ENCODE measurements at places on chromosomes 13 and 19.
A peak's percentile ranks its signal among the peaks of the same experiment; 100 is the strongest.

DNA sequence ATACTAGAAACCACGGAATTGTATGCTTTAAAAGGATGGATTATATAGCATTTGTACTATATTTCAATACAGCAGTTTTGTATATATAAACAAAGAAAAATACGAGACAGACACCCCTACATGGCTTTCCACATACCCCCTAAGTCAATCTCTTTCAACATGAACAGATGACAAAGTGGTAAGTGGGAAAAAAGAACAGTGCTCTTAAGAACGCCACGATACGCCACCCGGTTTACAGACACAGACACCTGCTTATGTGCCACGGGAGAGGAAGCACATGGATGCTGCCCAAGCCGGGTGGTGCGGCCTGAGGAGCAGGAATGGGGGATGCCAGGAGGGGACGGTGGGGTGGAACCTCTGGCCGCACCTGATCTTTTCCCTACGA lies 8.1 kb downstream of the CAPS start:
- no peak for DNase-seq

DNA sequence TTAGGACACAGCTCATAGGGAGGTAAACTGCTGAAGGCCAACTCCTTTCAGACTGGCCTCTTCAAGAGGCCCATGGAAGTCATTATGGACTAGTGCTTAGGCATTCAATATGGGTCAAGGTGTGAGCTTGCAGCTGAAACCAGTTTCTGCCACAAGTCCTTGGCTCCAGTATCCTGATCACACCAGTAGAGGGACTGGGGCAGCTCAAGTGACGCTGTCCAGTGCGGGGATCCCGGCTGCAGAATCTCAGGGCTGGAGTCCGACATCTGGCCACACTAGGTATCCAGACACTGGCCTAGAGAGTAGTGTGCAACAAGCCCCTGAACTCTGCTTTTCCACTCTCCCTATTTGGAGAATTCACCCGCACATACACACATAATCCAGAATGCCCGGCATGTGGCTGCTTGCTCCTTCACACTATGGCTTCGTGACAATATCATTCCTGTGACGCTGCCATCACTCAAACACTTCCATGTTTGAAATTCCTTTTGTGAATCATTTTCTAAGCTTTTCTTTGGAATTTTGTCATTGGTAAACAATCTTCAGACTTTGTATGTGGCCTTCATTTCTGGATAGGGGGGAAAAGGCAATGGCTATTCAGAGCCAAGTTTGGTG lies 425.1 kb downstream of the EFNB2 start:
- DNase-seq: no peak

- peak; percentile 19 for DNase-seq
Measured at GRCh38 chr13:35857769-35858168, 273.4 kb downstream of the DCLK1 start.

GRCh38 chr19:371501-372168 lies 27.0 kb upstream of the MIER2 start:
- DNase-seq: no peak

DNA sequence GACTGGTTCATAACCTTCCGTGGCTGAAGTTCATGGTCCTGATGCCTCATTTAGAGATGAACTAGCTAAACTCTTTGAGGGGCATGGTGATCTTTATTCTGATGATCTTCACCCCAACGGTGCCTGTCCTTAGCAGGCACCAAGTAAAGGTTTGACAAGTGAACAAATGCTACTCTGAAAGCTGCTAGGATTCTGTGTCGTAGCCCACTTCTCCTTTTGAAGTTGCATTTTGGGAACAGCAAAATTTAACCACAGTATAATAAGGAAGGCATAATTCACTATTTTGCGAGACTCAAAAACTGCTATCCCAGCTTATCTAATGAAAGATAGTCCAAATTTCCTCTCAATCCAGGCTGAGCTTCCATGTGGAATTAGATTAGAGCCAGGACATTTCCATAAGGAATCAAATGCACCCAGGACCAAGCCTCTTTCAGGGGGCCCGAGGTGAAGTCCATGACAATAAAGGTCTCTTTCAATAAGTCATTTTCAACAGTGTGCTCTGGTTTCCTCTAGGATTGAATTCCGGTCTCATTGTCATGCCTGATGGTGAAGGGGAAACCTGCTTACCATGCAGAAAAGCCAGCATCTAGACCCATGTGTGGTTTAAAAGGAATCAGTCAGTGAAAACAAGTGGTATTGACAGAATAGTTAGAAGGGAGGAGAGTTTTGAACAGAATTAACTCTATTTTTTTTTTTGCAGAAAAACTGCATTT lies 23.1 kb downstream of the SIAH3 start:
- DNase-seq: no peak

DNA sequence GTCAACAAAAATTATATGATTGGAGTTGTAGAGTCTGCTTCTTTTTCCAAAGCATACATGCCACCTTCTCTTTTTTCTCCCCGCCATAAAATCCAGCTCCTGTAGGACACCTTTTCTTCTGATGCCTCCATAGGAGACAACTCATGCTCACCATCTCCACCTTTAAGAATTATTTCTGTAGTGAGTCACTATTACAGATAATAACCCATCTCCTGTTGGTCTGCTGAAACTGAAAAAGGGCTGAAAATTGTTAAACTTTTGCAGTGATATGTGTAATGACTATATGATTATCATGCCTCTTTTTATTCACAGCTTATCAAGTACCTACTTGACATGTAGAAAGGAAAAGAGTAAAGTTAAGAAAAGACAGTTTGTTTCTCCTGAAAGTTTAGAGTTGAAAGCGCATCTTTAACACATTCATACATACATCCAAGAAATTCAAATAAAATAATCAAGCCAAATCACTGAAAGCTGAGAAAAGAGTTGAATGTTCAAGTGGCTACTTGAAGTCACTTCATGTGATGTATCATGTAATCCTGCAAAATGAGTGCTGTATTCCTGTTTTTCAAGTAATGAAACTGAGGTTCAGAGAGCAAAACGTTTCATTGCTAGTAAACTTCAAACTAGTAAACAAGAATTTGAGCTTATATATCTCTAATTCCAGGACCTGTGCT lies 35.5 kb upstream of the LPAR6 start:
- DNase-seq: no peak

- no peak for DNase-seq
Measured at GRCh38 chr13:82729401-82729800, 1152.9 kb downstream of the SLITRK1 start.

- DNase-seq: no peak
Measured at GRCh38 chr13:102280366-102280765, 121.5 kb downstream of the FGF14 start.

GRCh38 chr13:91216928-91217700 lies 130.4 kb upstream of the MIR17HG start:
- DNase-seq: no peak

GRCh38 chr19:56946159-56946558 lies 105.6 kb upstream of the PEG3 start:
- no peak for DNase-seq

DNA sequence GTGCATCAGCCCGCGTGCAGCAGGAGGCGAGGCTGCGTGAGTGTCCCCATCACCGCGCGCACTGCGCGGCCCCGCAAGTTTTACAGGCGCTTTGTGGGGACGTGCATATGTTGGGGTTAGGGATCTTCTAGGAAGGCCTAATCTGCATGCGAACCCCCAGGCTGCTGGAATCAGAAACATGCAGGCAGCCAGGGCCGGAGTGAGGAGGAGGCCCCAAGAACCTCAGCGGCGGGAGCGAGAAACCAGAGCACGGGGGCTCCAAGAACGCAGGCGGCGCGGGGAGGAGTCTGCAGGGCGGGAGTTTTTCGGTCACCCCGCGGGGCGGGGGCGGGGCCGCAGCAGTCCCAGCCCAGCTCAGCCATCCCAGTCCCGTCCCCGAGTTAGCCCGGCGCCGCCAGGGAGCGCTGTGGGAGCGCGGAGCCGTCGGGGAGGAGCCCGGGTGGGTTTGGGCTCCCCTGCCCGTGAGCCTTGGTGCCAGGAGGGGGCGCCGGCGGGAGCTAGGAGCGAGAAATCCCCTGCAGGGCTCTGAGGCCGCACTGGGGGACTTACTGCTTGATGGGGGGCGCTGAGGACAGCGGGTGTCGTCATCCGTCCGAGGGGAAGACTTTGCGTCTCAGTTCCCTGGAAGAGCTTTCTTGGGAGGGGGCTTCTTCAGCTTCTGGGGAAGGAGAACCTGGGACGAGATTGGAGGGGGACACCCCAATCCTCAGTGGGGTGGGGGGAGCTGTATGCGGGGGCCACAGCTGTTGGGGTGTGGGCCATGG lies 933 bp upstream of the NRTN start:
- DNase-seq: peak; percentile 82

DNA sequence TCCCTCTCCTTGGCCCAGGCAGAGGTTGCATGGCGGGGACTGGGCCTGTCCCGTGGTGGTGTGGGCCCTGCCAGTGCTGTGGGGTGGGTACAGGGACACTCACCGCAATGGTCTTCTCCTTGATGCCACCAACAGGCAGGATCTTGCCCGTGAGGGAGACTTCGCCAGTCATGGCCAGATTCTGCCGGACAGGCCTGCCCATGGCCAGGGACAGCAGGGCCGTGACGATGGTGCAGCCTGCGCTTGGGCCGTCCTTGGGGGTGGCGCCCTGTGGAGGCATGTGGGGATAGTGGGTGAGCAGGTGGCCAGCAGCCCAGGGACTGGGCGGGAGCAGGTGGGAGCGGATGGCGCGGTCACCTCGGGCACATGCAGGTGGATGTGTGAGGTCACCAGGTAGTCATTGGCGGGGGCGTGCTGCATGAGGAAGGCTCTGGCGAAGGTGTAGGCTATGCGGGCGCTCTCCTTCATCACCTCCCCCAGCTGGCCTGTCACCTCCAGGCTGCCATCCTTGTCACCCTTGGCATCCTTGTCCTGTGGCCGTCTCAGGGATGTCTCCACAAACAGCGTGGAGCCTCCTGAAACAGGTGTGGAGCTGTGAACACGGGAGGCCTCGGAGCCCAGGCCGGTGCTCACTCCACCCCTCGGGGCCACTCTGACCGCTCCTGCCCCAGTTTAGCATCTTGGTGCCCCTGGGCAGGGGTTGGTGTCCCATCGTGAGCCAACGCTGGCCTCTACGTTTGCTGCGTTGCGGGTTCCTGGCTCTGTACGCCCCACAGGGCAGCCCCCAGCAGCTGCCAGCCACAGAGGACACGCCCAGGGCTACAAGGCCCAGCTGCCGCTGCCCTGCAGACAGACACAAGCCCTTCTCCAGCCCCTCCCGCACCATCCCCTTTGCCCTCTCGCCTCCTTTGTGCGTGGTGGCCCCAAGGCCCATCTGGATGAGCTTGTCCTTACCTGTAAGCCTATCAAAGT lies 3.4 kb downstream of the RPL36 start:
- DNase-seq: no peak

DNA sequence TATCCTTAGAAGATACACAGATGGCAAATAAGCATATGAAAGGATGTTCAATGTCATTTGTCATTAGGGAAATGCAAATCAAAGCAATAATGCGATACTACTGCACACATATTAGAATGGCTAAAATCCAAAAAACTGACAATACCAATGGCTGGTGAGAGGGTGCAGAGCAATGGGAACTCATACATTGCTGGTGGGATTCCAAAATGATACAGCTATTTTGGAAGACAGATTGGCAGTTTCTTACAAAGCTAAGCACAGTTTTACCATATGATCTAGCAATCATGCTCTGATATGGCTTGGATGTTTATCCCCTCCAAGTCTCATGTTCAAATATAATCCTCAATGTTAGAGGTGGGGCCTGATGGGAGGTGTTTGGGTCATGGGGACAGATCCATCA lies 122.6 kb downstream of the KCTD15 start:
- DNase-seq: no peak

GRCh38 chr19:13615890-13616289 lies 109.6 kb upstream of the CACNA1A start:
- no peak for DNase-seq

- no peak for DNase-seq
Measured at GRCh38 chr19:16797876-16798275, 31.3 kb upstream of the SIN3B start.

DNA sequence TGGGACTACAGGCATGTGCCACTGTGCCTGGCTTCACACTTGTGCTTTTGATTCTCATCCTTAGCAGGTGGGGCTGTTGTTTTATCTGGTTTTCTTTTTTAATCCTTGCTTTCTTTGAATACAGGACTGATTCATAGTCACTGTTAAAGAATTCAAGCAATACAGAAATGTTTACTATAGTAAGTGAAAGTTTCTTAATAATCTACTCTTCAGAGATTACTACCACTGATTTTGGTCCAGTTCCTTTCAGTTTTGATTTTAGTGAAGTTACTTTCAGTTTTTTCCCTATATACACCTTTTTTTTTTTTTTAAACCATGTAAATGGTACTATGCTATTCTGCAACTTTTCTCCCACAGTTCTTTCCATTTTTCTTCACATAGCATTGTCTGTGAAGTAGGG lies 53.6 kb downstream of the GATAD2A start:
- no peak for DNase-seq

DNA sequence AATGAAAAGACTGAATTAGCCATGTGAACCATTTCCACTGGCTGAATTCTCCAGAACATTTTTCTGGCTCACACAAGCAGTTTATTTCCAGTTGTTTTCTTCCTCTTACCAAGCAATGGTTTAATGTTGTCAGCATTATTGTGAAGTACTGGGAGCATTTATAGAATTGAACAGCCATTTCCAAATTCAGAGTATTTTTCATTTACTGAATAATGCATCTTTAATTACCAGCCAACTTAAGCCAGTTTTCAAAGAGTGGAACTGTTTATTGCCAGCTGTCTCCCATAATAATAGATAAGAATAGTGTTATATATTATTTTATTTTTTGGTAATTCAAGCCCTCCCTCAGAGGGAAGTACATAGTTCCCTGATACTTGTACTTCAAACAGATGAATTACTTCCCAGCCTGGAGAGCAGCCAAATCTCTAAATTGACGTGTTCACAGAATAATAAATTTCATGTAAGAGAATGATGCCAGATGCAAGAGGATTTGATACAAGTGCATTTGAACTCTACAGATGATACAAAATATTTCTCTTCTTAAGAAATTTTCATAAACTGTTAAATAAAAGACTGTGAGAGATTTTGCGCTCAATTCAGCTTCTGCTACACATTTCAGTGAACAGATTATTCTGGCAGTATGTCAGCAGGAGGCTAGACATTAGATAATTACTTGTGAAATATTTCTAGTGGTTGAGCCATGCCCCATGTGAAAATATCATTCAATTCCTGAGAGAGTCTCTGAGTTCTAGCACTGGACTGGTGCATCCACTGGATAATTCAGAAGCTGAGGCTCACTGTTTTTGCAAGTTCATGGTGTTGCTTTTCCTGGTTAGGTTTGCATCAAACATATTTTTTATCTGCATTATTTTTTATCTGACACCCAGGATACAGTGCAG lies 315.9 kb downstream of the SLC7A1 start:
- DNase-seq: no peak

- DNase-seq: no peak
Measured at GRCh38 chr19:45500918-45501729, 2.9 kb downstream of the PPM1N start.

DNA sequence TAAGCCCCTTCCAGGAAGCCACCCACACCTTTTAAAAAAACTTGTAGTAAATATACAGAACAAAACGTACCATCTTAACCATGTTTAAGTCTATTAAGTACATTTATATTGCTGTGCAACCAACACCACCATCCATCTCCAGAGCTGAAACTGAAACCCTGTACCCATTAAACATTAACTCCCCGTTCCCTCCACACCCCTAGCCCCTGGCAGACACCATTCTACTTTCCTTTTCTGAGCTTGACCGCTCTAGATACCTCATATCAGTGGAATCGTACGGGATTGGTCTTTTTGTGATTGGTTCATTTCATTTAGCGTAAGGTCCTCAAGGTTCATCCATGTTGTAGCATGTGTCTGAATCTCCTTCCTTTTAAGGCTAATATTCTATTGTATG lies 13.0 kb upstream of the SPATA13 start:
- DNase-seq: no peak

- DNase-seq: peak; percentile 92
Measured at GRCh38 chr19:12035220-12036172, at the start of gene ZNF433. Gene ZNF433 (minus strand): TSS chr19:12035679. CDS start chr19:12035539, 140 bp downstream.

GRCh38 chr19:46755077-46755852 lies 9.0 kb upstream of the STRN4 start:
- no peak for DNase-seq

All from NCI-H1092 treated with DMSO at 0.1 percent for 48 hours (cell line).